Activated effector memory CD4-positive, alpha-beta T cell treated with Interleukin-2 at 50 U/mL for 16 hours (primary cell): ENCODE measurements at places on chromosomes 4 and X.

DNA sequence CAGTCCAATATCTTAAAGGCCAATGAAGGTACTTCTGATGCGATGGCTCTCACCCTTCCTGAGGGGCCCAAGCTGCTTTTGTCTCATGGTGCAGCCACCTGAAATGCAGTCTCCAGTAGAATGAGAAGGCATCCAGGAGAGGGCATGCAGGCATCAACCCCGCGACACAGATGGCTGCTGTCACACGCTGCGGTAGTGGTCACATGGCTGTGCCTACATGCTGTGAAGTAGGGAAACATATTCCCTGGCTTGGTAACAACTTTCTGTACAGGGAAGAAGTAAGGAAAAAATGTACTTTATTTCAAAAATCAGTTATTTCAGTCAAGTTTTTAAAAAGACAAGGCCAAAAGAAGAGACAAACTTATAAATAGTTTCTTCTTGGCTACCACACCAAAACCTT lies 139.9 kb downstream of the TRIML1 start:
- no peak for DNase-seq

DNA sequence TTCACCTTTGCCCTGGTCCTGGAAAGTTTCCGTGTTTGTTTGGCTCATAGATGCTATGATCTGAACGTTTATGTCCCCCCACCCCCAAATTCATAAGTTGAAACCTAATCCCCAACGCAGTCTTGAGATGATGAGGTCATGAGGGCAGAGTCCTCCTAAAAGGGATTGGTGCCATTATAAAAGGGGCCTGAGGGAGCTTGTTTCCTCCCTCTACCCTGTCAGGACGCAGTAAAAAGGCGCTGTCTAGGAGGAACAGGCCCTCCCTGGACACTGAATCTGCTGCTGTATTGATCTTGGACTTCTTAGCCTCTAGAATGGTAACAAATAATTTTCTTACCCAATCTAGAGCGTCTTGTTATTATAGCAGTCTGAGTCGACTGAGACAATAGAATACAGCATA lies 2190.6 kb upstream of the TENM3 start:
- no peak for DNase-seq

GRCh38 chr4:105679186-105679585 lies 29.3 kb downstream of the INTS12 start:
- no peak for DNase-seq

- no peak for DNase-seq
These were observed 13.9 kb downstream of the PAGE2 start for GRCh38 chrX:55102754-55103153.

DNA sequence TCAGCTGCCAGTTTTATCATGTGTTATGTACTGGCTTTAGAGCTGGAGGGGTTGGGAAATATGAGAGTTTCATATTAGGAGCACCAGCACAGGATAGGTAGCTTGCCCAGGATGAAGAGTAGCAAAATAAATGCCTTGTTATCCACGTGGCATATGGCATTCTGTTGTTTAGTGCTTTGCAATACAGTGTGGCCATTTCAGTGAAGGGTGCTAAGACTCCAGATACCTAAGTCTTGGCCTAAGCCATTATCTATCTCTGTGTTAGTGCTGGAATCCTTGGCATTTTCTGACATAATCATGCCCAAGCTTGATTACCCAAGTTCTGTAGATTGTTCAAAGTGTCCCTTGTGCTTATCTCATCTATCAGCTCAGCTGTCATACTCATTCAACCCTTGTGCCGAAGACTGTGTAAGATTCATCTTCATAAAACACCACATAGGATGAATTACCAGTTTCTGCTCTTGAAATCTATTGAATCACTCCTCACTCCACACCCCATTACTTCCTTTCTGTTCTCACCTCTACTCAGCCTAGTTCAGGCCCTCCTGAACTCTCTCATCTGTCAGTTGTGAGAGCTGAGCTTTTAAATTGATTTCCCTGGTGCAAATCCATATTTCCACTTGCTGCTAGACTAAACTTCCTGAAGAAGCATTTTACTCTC lies 73.5 kb downstream of the CLCN5 start:
- DNase-seq = no peak

DNA sequence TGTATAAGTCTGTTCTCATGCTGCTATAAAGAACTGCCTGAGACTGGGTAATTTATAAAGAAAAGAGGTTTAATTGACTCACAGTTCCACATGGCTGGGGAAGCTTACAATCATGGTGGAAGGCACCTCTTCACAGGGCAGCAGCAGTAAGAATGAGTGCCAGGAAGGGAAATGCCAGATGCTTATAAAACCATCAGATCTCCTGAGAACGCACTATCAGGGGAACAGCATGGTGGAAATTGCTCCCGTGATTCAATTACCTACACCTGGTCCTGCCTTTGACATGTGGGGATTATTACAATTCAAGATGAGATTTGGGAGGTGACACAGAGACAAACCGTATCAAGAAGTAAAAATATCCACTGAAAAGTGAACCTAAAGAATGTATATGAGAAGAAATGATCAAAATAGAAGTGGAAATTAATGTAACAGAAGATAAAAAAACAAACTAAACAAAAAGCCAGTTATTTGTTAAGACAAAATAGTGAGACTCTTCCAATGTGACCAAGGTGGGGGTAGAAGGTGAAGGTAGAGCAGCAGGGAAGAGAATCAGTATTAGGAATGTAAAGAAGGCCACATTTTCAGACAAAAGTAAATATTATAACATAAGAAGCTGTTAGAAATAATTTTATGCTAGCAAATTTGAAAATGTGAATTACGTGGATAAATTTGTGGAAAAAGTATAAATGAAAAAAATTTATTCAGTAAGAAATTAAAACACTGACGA lies 372.9 kb downstream of the NKX6-1 start:
- no peak for DNase-seq

- DNase-seq = no peak
These were observed 2.0 kb upstream of the NKX3-2 start for GRCh38 chr4:13546142-13546940.

- no peak for DNase-seq
These were observed 90.8 kb downstream of the FNIP2 start for GRCh38 chr4:158859661-158860060.

DNA sequence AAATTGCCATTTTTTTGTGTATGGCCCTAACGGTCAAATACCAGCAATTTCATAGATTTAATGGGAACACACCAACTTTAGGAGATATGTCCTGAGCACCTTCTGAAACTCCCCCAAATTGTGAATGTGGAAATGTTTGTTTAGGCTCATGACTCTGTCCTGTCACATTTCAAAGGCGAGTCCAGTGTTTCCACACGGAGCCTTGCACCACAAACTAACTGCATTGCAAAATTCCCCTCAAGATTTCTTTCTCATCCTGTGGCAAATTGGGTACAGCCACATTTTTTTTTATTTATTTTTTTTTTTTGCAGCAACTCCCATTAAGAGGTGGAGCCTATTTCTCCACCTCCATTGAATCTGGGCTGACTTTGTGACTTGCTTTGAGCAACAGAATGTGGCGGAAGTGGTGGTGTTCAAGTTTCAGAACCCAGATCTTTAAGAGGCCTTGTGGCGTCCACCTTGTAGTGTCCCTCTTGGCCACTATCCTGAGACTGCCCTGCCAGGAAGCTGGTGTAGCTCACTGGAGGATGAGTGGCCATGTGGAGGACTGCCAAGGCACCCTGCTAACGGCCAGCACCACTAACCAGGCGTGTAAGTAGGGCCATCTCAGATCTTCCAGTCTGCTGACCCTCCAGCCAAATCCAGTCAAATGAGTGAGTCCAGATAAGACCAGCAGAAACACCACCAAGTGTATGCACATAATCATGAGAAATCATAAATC lies 172.4 kb upstream of the SCML1 start:
- no peak for DNase-seq
